ENCODE measurements at places on chromosomes 6 and 20.

GRCh38 chr6:25250878-25251277 is 28.3 kb upstream of the CARMIL1 start:
- DNase-seq, result no peak

- no peak for DNase-seq
Measured at GRCh38 chr6:81756690-81757089, 4.2 kb upstream of the TENT5A start.

DNA sequence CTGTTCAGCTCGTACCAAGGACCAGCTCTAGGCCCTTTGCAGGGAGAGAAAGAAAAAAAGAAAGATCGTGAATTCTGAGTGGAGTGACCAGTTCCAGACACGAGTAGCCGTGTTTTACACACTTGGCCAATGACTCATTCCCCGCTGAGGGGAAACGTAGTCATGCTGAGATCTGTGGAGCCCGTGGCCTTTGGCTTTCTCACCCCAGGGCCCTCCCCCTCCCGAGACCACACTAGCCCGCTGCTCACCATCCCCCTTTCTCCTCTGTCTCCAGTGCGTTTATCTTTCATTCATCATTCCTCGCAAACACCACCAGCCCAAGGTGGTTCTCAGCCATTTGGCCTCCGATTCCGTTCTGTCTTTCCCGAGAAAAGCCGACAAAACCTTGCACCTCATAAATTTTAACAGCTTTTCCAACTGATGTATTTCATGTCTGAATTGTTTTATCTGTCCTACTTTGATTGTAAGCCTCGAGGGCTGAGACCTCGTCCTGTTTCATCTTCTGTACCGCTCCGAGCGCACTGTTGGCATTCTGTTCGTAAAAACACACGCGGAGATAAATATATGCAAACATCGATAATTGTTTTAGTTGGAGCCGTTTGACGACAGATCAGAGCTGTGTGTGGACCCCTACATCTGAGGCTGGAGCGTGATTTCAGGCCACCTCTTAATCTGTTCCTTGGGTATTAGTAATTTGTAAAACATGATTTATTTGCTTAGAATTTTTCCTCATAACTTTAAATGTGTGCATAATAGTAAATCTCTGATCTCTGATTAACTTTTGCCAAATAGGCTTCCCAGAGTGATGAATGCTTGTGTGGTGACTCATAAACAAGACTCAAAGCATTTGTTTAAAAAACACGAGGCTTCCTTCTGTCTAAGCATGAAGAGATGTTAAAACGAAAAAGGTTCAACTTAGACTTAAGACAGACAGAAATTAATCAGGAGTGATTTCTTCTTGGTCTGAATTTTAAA is 336.6 kb downstream of the CDH4 start:
- no peak for DNase-seq

- DNase-seq, result no peak
Measured at GRCh38 chr6:89272596-89272995, 42.5 kb downstream of the GABRR2 start.

GRCh38 chr6:100246206-100246605 is 218.5 kb downstream of the SIM1 start:
- no peak for DNase-seq

- no peak for DNase-seq
Measured at GRCh38 chr6:168050225-168050880, 28.7 kb downstream of the FRMD1 start.

DNA sequence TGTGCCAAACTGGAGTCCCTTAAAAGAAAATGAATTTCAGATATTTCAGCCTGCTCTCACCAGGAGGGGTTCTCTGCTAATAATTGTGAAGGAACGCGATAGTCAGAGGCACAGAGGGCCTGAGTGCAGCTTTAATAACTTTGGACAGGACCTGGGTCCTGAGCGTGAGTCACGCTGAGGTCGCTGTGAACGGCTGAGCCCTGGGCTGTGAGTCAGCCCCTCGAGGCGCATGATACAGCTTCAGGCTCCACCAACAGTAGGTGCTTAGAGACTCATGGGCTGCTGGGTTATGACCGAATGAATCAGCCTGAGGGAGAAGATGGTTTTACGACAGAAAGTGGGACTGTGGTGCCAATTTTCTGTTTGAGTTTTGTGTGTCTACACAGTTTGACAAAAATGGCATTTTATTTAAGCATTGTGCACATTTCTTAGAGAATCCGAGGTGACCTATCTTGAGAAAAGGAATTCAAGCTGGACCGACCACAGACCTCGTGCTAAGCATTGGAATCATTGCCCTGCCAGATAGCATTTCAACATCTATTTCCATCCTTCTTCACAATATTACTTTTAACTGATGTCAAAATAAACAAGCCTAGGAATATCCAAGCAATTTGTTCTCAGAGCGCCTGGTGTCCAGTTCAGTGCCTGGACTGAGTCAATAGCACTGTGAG is 183.0 kb downstream of the THBS2 start:
- DNase-seq, result no peak

- peak; percentile 59 for DNase-seq
Measured at GRCh38 chr20:62795023-62795761, 1.1 kb upstream of the MRGBP start.

- DNase-seq, result peak; percentile 63
Measured at GRCh38 chr6:106973018-106973835, 1.3 kb downstream of the CD24 start.

GRCh38 chr20:42474646-42475045 is 715.1 kb downstream of the PTPRT start:
- peak; percentile 76 for DNase-seq

- DNase-seq, result peak; percentile 50
Measured at GRCh38 chr6:145428706-145429105, 306.6 kb downstream of the EPM2A start.

DNA sequence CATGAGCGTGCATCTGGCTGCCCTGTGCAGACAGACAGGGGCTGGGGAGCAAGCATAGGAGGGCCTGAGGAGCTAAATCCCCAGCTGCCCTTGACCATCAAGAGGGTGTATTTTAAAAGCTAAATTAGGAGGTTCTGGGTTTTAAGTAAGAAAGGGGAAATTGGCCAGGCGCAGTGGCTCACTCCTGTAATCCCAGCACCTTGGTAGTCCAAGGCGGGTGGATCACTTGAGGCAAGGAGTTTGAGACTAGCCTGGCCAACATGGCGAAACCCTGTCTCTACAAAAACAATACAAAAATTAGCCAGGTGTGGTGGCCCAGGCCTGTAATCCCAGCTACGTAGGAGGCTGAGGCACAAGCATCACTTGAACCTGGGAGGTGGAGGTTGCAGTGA is 27.8 kb downstream of the SERPINB6 start:
- DNase-seq, result no peak

DNA sequence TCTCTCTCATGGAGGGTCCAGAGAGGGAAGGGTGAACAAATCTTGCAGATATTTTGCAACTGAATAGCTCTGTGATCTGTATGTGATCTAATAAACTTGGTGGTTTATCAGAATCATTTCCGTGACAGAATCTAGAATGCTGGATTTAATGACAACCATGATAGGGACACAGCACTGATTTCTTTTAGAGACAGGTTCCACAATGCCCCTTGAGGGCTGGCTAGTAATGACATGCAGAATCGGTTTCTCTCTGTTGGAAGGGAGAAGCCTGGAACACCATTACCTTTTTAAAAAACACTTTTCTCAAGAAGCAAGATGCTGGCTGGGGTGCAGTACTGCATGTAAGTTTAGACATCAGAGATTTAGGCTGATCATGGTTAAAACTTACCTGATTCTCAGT is 313.4 kb downstream of the CDH26 start:
- DNase-seq, result no peak

DNA sequence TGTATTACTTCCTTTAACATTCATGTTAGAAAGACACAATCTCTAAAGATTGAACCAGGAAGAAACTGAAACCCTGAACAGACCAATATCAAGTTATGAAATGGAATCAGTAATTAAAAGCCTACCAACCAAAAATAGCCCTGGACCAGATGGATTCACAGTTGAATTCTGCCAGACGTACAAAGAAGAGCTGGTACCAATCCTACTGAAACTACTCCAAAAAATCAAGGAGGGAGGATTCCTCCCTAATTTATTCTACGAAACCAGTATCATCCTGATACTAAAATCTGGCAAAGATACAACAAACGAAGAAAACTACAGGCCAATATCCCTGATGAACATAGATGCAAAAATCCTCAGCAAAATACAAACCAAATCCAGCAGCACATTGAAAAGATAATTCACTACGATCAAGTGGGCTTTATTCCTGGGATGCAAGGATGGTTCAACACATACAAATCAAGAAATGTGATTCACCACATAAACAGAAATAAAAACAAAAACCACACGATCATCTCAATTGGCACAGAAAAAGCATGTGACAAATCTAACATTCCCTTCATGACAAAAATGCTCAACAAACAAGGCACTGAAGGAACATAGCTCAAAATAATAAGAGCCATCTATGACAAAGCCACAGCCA is 15.0 kb downstream of the CDK19 start:
- DNase-seq, result no peak

GRCh38 chr20:4667371-4667773 is 54.3 kb upstream of the PRND start:
- DNase-seq, result no peak

DNA sequence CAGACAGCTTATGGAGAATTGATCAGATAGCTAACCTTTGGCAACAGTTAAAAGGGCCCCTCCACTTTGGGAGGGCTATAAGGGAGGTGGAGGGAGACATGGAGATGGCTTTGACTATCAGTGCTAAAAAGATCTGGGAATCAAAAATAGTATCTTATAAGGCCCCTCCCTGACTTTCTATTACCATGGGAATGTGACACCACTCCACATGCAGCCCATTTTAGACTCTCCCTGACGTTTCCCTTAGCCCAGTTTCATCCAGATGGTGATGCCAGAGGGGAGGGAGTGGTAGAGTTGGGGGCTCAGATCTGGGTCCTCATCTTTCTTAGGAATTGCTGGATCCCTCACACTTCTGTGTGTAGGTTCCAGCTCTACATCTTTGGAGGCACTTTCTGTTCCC is 200.0 kb upstream of the DTNBP1 start:
- no peak for DNase-seq

DNA sequence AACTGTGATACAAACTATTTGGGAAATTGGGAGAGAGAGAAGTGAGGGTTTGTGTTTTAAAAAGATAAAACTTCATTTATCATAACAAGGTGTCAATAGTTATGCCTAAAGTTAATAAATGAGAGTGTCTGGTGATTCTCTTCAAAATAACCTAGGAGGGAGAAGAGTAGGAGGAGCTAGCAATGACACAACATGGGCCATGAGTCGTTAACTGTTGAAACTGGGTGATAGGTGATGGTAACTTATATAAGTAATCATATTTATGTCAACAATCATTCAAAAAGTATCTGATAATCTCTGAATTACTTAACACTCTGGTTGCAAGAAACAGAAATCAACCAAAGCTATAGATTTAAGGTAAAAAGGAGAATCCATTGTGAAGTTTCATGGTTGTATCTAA is 46.8 kb upstream of the INSM1 start:
- DNase-seq, result no peak

GRCh38 chr6:6479785-6480184 is 108.7 kb upstream of the LY86 start:
- no peak for DNase-seq

- DNase-seq, result no peak
Measured at GRCh38 chr6:89522778-89523177, 89.8 kb downstream of the ANKRD6 start.

GRCh38 chr6:132715204-132715603 is 1.3 kb upstream of the VNN1 start:
- DNase-seq, result no peak

DNA sequence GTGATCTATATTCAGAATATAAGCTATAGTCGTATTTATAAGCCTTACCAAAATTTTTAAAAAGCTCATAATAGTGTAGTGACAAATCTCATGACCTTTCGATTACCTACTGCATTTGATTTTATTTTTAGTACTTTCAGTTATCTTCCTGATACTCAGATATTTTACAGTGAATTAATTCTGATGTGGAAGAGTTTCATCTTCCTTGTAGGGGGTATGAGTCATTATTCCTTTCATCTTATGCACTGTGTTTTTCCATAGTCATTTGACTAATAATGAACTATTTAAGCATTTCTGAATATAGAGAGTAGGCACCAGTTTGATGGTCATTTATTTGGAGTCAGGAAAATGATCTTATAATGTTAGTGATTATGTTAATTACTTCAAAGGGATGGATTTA is 36.4 kb downstream of the HDGFL1 start:
- no peak for DNase-seq

DNA sequence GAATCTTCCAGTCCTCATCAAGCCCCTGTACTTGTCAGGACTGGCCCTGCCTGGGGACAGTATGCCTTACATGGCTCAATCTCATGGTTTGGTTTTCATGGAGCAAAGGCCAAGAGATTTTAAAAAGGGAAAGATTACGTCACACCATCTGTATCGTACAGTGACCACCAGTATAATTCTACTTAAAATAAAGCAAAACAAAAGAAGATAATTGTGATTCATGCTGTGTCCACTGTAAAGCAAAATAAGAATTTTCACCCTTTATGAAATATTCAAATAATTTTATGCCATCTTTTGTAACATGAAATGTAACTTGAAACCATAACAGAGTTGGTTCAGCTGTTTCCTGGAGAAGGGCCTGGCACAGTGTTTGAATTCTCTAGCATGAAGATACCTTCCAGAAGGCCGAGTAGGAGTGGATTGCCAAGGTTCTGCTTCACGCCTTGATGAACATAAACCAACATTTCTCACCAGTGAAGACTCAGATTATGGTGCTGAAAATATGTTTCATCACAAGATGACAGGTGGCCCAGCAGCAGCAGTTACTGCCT is 486.5 kb downstream of the RFPL4B start:
- no peak for DNase-seq

DNA sequence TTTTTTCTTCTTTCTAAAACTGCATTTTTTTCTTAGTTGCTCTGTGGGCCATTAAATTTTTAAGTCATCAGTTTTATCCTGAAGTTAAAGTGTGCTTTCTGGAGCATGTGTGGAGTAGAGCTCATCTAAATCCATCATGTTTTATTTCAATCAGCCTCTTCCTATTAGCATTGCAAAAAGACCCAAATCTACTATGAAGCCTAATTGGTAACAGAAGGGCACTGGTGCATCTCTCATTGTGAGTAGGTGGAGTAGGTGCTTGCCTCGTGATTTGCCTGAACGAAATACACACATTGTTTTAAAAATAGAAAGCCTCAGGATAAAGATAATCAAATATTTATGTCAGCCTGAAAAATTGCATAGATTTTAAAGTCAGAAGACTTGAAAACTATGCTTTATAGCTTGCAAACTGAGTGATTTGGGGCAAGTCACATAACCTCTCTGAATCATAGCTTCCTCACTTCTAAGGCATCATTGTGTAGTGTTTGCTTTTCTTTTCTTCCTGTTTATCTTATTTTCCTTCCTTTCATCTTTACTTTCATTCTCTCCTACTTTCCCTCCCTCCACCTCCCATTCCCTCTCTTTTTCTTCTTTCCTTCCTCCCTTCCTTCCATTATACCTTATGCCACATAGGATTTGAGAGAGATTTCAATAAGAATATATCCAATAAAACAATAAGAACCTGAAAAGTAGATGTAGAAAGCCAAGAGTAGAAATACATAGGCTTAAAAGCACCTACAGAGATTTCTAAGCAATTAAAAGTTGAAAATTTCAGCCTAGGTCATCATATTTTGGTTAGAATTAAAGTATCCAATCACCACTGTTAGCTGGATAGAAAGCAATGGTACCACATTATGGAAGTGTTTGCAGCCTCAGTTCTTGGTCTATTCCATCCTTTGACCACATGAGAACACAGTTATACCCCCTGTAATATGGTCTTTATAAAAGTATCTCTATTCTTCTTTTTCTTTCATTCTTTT is 49.6 kb upstream of the RNF146 start:
- no peak for DNase-seq
